Psoas muscle (tissue), 8 donors: ENCODE measurements at places on chromosomes 7 and 10. TPM values are rescaled to one million over a fixed set of nuclear protein-coding genes. Genes with fewer than 3 reads are reported as not detected.

DNA sequence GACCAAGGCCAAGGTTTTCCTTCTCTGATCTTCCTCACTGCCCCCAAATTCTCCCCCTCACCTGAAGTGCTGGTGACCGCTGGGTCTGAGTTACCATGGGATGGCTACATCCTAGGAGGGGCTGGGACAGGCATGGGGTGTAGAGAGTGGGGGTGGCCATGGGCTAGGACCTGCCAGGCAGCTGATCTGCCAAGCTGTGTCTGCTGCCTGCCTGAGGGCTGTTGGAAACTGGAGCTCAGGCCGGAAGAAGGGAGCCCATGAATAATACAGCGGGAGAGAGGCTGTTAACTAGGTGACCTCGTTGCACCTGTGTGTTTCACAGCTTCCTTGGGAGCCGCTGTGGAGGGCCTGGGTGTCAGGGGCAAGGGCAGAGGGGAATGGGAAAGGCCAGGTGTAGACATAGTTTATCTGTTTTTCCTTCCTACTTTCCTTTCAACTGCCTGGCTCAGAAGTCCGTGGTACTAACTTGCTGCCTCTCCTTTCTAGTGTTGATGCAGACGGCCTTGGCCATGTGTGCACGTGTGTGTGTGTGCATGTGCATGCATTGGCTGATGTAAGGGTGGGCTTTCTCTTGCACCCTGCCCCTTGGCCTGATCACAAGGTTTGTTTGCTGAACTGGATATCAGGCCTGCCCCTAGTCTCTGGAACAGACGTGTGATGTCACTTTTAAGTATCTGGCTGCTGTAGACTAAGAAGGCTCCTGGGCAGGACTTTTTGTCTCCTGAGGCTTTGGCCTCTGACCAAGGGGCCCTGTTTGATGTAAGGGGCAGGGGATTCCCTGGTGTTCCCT, 11.9 kb downstream of the CDH23 start:
- DNase-seq: no peak

- DNase-seq: no peak
Measured at GRCh38 chr10:108132303-108132702, 967.8 kb upstream of the SORCS1 start.

DNA sequence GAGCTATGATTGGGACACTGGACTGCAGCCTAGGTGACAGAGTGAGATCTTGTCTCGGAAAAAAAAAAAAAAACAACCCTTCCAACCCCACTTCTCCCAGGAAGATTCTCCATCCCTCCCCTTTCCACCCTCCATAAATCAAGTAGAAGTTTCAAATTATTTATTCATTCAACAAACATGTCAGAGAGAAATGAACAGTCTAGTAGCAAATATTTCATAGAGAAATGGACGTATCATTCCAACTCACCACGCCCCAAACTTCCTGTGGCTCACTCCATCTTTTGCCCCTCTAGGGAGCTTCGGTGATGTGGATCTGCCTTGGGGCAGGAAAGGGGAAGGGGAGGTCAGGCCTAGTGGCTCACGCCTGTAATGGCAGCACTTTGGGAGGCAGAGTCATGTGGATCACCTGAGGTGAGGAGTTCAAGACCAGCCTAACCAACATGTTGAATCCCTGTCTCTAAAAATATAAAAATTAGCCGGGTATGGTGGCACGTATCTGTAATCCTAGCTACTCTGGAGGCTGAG, 638 bp upstream of the TRAPPC14 start:
- no peak for DNase-seq

DNA sequence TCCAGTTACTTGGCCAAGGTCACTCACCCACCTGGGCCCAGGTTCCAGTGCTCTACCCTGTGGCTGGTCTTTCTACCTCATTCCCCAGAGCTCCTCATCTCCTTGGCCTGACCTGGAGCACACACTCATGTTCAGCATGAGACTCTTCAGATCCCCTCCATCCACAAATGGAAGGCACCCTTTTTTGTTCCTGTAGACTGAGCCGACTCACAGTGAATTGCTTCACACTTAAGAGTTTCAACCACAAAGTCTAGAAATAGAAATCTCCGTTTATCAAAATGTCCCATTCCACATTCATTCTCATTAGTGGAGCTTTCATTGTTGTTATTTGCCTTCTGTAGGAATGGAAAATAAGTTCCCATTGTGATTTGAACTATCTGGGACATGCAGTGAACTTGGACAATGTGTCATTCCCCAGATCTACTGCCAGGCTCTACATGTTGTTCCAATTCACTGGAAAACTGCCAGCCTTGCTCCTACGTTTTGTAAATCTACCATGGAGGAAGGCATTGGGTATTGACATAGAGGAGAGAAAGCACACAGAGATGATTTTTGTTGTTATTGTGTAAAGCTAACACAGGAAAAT, 125.3 kb upstream of the CELF2 start:
- no peak for DNase-seq

Gene KIF11
- 0.21 TPM for total RNA-seq

Gene CALHM3
- not detected for total RNA-seq

GRCh38 chr7:157253850-157254249, 83.0 kb upstream of the DNAJB6 start:
- DNase-seq: peak; percentile 85

DNA sequence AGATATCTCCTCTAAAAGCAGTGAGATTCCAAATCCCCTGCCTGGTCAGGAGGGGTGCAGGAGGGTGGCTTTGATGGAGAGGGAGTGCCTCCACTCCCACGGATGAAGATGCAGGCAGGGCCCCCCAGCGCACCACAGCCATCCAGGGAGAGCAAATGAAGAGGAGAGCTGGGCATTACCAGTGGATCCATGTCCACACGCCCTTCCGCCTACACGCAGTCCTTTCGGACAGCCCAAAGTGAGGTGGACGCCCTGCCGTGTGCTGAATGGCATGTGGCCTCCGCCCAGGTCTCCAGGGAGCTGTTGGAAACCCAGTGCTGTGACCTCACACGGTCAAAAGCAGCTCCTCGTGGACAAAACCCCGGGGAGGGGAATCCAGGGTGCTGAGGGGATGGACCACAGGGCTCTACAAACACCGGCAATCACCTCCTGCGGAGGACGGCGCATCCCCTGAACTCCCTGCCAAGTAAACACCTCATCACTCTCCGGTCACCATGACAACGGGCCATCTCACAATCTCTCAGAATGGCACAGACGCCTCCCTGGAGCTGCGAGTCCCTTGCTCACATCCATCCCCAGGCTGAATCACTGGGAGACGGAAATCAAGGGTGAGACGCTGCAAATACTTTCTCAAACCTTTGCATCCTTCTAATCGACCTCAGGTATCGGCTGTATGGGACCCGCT, 35.0 kb upstream of the DNAAF5 start:
- peak; percentile 31 for DNase-seq

Gene XPNPEP1
- total RNA-seq: 34.9 TPM

Gene ADCYAP1R1
- 6.6 TPM for total RNA-seq

GRCh38 chr7:68730964-68731363, 867.3 kb upstream of the AUTS2 start:
- DNase-seq: no peak

GRCh38 chr10:121772406-121772805, 155.4 kb downstream of the ATE1 start:
- DNase-seq: no peak

GRCh38 chr7:90246171-90246570, 1.2 kb downstream of the CFAP69 start:
- DNase-seq: no peak

Gene TMEM236
- 1.0 TPM for total RNA-seq

DNA sequence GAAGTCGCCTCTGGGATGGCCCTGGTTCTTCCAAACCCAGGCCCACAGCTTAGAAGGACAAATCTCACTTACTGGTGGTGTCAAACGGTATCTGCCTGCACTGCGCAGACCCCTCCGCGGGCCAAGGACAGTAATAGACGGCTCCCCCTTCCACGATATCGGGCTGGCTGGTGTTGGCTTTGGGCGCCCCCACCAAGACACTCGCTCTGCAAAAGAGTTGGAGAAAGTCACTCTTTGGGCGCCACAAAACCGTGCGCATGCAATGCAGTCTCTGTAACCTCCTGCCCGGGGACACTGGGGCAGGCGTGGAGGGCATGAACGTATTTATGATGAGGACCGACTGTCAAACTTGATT, 1.1 kb downstream of the ITGA8 start:
- DNase-seq: no peak

DNA sequence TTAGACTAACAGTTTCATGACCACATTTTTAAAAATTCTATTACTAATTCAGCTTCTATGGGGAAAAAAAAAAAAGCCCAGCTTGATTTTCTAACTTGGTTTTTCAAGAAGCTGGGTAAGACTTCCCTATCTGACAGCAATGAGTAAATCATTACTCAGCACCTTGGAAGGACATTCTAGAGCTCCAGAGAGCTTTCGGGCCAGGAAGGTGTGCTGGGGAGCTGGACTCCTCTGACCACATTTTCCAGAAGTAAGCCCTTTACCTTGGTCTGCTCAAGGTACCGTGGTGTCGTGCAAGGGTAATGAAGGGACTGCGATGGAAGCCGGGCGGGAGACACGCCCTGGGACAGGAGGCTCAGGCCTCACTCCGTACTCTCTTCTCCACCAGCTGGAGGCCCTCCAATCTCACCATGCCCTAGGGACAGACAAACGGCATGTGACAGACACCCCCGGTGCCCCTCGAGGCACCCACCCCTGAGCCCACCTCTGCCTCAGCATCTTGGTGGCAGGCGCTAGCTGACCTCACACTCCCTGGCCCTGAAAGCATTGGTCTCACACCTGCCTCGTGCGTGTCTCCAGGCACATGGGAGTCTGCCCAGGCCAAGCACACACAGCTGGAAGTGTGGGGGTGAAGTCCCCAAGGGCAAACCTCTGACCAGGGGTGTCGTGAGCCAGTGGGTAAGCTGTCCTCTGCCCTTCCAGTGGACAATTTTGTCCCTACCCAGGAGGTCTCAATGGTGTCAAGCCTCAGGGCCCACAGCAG, 152.1 kb downstream of the OAT start:
- no peak for DNase-seq

GRCh38 chr10:69516316-69516715, 56.9 kb downstream of the NEUROG3 start:
- no peak for DNase-seq

DNA sequence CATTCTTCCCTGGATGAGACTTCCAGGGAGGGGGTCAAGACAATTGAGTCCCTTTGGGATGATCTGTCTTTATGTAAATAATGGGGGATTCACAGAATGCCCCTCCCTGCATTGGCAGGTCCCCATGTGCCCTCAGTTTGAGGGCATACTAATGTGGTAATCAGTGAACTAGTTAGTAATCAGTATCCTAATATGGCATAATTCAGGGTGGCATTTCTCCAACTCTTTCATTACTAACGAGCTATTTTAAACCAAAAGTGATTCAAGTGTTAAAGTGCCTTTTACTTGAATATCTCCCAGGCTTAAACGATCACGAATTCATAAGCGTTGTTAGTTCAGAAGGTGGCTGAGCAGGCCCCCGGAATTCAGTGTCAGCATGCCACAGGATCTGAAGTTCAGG, 1.6 kb upstream of the DNAJB6 start:
- DNase-seq: no peak

- DNase-seq: no peak
Measured at GRCh38 chr10:90288391-90288933, 569.4 kb downstream of the HTR7 start.

DNA sequence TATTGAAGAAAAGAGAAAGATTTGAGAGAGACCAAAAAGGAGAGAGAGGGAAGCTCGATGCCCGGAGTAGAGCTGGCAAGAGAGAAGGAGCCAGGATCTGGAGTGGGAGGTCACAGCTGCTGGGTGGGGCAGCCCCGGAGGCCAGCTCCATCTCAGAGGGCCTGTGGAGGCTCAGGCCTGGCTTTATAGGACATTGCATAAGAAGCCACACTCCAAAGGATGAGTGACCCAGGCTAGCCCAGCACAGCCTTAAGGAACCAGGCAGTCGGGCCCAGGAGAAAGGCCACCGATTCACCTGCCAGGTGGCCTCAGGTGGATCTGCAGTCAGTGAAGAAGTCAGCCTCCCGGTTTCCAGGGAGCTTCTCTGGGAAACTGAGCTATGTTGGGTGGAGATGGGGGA, 676 bp downstream of the PLAC9 start:
- peak; percentile 57 for DNase-seq

GRCh38 chr10:69093933-69094332, 6.0 kb downstream of the SRGN start:
- no peak for DNase-seq
